ENCODE measurements at places on chromosomes 5 and 9. TPM values are rescaled to one million over a fixed set of nuclear protein-coding genes. Genes with fewer than 3 reads are reported as not detected.

DNA sequence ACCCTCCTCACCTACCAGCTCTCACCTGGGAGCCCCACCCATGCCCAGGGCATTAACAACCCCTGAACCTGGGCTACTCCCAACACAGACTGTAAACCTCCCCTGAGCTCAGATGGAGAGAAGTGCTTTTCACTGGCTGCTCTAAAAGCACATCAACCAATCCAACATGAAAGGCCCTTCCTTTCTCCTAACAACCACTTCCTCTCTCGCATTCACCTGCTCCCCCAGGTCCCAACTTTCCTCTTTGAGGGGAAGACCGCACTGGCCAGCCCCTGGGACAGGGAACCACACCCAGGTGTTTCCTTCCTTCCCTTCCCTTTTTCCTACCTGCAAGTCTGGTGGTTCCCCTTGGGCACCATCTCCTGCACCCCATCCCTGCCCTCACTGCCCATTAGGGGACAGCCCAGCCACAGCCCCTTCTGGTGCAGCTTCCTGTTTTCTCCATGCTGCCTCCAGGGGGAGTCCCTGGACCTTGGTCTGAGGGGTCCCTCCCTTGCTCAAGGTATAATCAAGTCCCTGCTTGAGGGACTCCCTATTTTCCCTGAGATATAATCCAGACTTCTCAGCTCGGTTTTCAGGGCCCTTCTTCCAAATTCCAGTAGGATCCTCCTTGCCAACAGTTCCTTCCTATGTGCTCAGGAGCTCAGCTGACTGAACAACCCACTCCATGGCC, 30.5 kb upstream of the DAB2IP start:
- peak; percentile 12 for DNase-seq

GRCh38 chr5:52692039-52692438, 95.7 kb upstream of the ITGA1 start:
- DNase-seq, result no peak

DNA sequence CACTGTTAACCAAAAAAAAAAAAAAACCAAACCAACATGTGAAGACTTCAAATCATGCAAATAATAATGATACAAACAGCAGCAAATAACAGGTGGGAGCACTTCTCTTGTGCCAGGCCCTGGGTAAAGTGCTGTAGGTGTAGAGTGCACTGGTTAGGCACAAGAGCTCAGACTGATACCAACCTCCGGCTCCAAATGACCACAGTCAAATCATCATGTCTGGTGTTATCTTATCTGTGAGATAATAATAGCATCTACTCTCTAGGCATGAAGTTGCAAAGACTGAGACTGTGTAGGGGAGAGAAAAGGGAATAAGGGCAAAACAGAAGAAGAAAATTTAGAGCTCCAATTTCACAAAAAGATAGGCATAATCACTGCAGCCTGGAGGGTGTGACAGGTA, 159.5 kb downstream of the ARL15 start:
- DNase-seq, result no peak

DNA sequence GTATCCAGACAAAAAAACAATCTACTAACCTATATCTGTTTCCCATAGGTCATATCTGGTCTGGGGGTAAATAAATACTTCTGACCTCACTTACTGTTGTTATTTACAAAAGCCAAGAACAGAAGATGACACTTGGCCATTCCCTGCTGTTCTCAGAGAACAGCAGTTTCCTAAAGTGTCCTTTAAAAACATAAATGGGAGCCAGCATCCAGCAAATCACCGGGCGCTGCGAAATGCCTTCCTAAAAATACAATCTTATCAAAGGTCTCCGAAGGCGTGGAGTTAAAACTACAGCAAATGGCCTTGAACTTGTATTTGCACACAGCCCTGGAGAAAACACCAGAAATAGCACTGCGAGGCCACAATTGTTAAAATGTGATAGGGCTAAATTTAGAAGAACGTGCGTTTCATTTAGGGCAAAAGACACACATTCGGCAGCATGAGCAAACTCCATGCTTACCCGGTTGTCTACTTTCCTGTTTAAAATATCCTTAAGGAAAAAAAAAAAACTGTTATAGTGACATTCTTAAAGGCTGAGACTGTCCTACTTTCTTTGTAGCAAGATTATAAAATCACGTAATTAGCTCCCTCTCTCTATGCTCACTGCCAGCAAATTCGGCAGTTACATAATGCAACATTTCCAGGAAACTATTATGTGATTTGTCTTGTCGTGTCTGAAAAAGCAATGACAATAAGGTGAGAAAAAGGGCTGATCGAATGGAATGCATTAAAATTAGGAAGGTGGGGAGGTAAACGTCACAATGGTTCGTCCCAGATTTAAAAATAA, 1.5 kb downstream of the NFIL3 start:
- DNase-seq, result no peak

- no peak for DNase-seq
Measured at GRCh38 chr5:42487077-42487476, 63.8 kb downstream of the GHR start.

DNA sequence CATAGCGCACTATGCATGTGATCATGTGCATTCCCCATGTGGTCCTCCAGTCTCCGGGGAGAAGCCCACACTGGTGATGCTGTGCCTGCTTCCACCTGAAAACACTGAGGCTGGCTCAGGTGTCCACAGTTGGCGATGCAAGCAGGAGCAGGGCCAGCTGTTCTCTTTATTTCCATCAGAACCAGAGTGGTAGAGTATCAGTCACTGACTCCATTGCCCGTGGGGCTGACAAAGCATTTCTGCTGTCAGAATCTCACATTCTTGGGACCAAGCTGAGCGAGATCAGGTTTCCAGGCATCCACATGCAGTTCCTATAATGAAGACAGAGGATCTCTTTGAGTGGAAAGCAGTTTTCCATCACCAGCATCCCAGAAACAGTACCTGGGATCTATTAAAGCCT, 52.5 kb downstream of the GADD45G start:
- DNase-seq, result no peak

- no peak for DNase-seq
Measured at GRCh38 chr9:117887383-117887782, 183.2 kb downstream of the TLR4 start.

DNA sequence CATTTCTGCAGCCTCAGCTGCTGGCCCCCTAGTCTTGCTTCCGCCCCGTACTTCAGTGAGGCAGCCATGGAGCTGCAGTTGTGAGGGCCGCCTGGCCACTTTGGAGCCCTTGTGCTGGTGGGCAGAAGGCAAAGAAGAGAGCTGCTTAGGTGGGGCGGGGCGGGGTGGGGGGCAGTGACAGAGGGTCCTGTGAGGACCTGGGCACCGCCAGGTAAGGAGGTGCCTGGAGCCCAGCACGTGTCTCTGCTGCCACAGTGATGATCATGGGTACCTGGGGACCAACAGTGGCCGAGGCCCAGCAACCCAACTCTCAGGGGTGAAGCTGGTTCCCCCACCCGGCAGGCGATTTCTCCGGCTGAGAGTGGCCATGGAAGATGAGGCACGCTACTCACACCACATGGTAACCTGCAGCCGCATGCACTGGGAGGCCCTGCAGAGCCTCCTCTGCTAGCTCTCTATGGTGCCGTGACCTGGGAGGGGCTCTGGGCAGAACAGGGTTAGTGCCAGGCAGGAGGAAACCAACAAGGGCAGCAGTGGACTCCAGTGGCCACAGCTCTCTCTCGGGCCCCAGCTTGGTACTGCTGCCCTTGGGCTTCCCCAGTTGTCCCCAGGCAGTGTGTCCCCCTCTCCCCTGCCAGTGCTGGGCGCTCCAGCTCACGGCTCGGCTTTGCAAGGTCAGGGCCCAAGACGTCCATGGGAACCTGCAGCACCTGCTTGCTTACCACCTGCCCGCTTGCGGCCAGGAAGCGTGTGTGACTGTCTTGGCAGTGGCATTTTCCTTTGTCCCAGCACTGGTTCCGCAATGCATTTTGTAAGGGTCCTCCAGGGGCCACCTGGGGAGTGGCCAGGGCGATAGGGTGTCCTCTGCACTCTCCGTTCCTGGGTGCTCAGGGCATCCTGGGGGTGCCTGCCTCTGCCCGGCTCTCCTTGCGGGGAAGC, 24.0 kb downstream of the NDUFS6 start:
- DNase-seq, result no peak

- no peak for DNase-seq
Measured at GRCh38 chr9:22514871-22515270, 68.2 kb downstream of the DMRTA1 start.

The HSPB3 gene
- total RNA-seq, result not detected

The PDGFRB gene
- total RNA-seq, result 0.34 TPM

The CFAP77 gene
- not detected for total RNA-seq

The EQTN gene
- total RNA-seq, result not detected

The RAB3C gene
- total RNA-seq, result not detected

The FOXD4L4 gene
- total RNA-seq, result 0.12 TPM

The PCYOX1L gene
- 21.8 TPM for total RNA-seq

The IFT74 gene
- total RNA-seq, result 10.9 TPM

Data from activated CD4-positive, alpha-beta memory T cell treated with anti-CD3 and anti-CD28 coated beads for 36 hours (primary cell).